ENCODE measurements at places on chromosomes 16 and 17. TPM values are rescaled to one million over a fixed set of nuclear protein-coding genes. Genes with fewer than 3 reads are reported as not detected.

DNA sequence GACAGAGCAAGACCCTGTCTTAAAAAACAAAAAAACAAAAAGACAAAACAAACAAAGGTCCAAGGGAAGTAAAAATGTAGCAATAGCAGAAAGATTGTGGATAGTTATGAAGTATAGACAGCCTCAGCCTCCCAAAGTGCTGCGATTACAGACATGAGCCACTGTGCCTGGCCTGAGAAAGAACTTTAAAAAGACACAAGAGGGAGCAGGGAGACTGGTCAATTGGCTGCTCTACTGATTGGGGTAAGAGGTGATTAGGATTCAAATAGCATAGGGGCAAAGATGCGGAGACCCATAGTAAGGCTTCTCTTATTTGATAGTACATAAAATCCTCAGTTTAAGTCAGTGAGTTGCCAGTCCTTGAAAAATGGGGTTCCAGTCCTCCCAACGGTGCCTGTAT, 518.2 kb upstream of the GOT2 start:
- DNase-seq: no peak

DNA sequence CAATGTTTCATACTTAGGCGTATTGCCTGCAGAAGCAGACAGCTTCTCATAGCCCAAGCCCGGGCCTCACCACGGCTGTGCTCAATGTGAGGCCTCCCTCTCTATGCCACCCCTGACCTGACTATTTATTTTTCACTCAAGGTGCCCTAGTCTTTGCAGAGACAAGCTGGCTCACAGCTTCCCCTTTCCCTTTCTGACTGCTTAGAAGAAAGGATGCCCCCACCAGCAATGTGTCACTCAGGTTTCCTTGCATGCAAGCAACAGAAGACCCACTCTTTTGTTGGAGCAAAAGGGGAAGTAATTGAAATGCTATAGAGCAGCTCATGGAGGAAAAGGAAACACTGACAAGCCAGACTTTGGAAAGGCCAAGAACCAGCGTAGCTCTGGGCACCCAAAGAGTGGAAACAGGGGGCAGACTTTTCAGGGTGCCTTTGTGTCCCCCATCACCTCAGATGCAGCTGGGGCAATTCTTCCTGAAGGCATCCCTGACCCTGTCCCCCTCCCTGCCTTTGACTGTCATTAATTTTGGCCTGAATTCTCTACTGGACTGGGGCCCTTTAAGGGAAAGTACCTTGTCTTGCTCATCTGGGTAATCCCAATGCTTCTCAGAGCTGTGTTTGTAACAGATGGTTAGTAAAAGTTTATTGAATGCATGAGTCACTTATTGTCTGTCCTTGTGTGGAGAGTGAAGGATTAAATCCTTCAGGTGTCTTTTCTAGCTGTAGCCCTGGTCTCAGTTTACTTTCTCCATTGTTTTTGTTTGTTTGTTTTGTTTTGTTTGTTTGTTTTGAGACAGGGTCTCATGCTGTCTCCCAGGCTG, 17.8 kb downstream of the RGS9 start:
- DNase-seq: no peak

- no peak for DNase-seq
Measured at GRCh38 chr17:68579194-68579927, 21.8 kb downstream of the FAM20A start.

DNA sequence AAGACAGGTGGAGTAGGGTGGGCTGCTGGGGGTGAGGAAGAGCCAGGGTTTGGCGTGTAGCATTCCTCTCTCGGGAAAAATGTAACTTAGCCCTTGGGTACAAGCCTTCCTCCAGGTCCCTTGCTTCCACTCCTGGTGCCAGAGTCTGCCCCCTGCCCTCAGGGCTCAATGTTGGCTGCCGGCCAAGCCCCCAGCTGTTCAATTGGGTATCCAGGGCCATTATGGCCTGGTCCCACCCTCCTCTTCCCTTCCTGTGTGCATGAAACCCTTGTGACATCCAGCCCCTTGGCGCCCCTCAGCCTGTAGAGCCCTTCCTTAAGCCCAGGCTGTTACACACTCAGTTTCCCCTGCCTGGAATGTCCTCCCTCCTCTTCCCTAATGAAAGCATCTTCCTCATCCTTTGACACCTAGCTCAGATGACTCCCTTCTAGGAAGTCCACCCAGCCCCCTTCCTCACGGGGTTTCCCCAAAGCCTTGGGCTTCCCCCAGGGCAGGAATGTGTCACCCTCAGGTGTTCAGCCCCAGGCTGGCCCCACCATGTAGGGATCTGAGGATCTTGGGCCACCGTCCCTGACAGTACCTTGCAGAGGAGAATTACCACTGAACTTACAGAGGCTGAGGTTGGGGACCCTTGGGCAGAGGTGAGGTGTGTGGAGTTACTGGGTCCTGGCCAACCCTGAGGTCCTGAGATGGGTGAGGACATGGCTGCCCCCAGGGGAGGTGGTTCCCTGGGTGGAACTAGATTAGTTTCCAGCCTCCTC, 30.0 kb downstream of the B9D1 start:
- DNase-seq: peak; percentile 56

DNA sequence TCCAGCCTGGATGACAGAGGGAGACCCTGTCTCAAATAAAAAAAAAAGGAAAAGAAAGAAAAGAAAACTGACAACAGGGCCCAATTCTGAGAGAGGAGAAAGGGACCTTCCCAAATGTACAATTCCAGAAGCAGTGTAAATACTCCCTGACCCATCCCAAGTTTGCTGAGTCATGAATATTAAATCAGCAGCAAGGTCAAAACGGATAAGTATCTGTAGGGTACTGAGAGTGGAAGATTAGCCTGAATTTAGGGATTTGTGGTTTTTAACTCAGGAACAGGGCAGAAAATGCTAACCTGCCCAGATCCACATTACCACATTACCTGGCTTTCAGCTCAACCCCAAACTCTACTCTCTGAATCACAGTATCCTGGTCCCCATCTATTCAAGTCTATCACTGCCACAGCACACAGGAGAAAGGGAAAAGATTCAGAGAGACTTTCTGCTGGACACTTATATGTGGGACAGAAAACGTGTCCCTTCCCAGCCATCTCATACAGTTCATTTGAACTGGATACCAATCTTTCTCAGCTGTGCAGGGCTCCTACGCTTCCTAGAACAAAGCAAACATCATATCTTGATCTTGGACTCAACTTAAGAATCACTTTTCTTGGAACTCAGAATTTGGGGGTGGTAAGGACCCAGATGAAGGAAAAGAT, 2.9 kb downstream of the FXR2 start:
- DNase-seq: no peak

DNA sequence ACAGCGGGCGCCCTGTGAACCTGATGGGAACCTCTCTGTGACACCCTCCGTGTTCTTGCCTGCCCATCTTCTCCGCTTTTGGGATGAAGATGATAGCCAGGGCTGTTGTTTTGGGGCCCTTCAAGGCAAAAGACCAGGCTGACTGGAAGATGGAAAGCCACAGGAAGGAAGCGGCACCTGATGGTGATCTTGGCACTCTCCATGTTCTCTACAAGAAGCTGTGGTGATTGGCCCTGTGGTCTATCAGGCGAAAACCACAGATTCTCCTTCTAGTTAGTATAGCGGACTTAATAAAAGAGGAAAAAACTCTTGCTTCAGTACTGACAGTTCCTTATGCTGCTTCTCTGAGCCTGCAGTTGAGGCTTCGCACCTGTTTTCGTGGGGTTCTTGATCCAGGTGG, 10.5 kb downstream of the CDK5RAP3 start:
- DNase-seq: no peak

- peak; percentile 82 for DNase-seq
Measured at GRCh38 chr17:75878174-75878998, at the start of gene TRIM47. Gene TRIM47, minus strand, starts transcription at chr17:75878581. Its CDS starts 33 bp downstream, at chr17:75878548.

DNA sequence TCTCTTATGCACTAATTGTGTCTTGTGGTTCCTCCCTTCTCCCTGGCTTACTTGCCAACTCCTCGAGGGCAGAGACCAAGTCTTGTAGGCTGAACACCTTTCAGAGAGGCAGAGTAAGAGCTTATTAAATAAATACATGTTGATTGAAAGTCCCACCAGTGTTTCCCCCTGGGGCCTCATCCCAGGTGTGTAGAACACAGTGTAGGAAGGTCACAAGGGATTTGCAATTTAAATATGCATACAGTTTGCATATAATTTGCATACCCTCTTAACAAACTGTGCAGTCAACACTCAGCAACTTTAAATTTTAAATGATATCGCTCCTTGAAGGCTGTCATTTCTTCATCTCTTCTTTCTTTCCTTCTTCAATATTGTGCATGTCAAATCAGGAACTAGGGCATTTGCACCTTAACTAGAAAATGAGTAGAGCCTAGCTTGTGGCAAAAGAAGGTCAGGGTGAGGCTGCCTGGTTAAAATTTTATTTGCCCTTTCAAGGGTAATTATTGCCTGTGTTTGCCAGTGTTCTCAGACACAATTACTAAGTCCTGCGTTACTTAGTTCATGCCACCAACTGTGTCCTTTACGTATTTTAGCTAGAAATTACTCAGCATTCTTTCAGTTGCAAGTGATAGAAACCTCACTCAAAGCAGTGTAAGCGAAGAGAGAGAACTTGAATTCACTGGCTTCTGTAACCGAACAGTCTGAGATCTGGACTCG, 465.7 kb downstream of the HAPSTR1 start:
- no peak for DNase-seq

DNA sequence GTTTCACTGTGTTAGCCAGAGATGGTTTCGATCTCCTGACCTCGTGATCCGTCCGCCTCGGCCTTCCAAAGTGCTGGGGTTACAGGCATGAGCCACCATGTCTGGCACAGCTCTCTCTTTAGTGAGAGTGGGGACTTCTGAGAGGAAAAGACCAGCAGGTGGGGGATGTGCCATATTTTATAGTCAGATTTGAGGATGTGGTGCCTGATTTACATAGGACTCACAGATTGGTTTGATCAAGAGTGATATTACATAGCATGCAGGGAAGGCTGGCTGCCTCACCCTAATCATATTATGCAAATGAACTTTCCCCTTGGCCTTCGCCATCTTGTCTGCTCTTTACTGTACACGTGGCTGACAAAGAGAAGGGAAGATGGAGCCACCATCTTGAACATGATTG, 28.1 kb upstream of the MAPK3 start:
- no peak for DNase-seq

DNA sequence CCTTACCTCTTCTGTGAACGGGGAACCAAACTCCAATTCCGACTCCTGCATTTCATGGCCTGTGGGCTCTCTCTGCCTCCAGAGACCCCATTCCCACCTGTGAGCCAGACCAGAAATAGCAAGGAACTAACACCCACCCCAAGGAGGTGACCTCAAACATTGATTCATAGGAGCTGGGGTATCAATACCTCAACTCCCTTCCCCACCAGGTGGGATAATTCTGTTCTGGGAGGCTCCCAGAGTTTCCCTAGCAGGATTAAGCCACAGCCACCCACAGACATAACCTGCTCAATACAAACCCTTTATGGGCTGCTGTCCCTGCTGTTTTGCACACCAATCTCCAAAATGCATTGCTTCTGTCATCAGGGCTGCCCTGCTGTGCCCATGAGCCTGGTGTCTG, 59.6 kb upstream of the FOXF1 start:
- no peak for DNase-seq

- DNase-seq: no peak
Measured at GRCh38 chr16:3532741-3533140, 31.9 kb downstream of the CLUAP1 start.

DNA sequence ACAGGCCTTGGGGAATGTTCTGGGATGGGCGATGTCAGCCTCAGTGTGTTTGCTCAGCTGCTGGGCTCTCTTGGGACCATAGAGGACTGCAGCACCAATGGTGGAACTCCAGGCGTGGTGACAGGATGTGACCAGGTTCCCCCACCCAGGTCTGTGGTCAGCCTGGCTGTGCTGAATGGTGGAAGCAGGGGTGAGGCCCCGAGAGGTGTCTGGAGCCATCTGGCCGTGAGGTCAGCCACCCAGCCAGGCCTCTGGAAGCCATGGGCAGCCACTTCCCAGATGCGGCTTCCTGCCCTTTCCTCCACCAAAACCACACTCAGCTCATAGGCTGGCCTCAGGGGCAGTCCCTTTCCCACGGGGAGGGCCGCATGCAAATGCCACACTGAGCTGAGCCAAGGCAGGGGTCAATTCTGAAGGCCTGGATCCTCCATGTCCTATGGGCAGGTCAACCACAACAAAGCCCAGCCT, 7.8 kb upstream of the MAPK7 start:
- DNase-seq: no peak

GRCh38 chr16:56294579-56294978, 103.3 kb downstream of the GNAO1 start:
- no peak for DNase-seq

DNA sequence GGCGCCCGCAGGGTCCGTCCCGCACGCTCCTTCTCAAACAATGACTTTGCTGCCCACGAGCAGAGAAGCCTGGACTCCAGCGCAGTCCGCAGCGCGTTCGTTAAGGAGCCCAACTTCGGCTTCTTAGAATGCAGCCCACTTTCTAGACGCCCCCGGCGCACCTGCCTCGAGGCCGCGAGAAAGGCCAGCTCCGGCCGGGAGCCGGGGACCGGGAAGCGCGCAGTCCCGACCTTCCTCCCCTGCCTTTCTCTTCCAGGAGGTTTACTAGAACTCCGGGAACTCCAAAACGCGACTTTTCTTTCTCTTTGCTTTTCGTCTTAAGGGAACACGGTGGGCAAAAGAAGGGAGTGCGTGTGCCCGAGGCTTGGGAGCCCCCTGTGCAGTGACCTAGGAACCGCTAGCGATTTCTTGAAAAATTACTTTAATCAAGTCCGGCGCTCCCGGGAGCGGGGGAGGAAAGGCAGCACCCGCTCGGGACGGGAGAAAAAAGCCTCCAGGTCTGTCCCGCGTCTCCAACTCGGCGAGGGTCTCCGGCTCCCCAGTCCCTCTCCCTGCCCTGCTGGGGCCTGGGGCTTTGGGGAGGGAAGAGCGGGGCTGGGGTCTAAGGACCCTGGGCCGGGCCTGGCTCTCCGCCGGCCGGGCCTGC, 2.6 kb downstream of the HNF1B start:
- DNase-seq: no peak

GRCh38 chr16:727291-727977, 528 bp downstream of the HAGHL start:
- no peak for DNase-seq

DNA sequence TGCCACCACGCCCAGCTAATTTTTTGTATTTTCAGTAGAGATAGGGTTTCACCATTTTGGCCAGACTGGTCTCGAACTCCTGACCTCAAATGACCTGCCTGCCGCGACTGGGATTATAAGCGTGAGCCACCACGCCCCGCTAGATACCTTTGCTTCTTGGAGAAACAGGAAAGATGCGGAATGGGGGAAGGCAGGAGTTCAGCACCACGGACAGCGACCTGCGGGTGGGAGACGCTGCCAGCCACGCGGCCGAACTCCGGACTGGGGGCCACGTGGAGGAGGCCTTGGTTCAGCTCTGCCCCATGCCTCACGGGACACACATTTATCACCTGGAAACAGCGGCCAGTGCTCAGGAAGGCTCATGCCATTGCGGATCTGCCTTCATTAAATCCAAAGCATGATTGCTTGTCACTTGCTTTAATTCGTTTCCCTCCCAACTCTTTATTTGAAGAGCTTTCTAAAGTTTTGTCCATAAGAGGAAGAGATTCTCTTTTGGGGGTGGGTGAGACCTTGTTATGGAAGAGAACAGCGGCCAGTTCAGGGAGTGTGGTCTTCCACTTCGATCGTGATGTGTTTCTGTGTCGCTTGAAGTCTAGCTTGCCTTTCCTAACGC, 219.9 kb downstream of the ENGASE start:
- DNase-seq: peak; percentile 83

GRCh38 chr16:56109994-56110393, 81.3 kb upstream of the GNAO1 start:
- DNase-seq: no peak

PRR11 gene
- total RNA-seq: 2.4 TPM

PLCG2 gene
- total RNA-seq: 47.6 TPM

PLA2G10 gene
- total RNA-seq: 6.6 TPM

RPH3AL gene
- 33.3 TPM for total RNA-seq

ALDH3A2 gene
- total RNA-seq: 134 TPM

PCGF2 gene
- 59.1 TPM for total RNA-seq

CDRT15L2 gene
- not detected for total RNA-seq

ZNF267 gene
- total RNA-seq: 17.0 TPM

CDT1 gene
- 1.0 TPM for total RNA-seq
